ENCODE measurements at places on chromosomes 7 and 10.

- no peak for DNase-seq
Observed at GRCh38 chr10:79247373-79248137, 99.7 kb upstream of the PPIF start.

GRCh38 chr10:43287056-43288007 lies 20.5 kb upstream of the RASGEF1A start:
- DNase-seq = peak; percentile 16

GRCh38 chr7:36999626-37000485 lies 275.6 kb upstream of the AOAH start:
- DNase-seq = no peak

DNA sequence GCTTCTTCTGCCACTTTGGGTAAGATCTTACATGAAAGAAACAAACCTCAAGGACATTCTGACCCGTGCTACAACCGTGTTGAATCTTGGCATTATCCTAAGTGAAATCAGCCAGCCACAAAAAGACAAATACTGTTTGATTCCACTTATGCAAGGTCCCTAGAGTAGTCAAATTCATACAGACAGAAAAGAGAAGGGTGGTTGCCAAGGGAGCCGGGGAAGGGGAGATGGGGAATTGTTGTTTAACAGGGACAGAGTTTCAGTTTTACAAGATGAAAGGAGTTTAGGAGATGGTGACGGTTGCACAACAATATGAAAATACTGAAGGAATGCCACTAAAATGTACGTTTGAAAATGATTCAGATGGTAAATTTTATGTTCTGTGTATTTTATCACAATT lies 12.2 kb upstream of the CLEC2L start:
- no peak for DNase-seq

GRCh38 chr7:93757426-93757825 lies 133.1 kb downstream of the TFPI2 start:
- no peak for DNase-seq

GRCh38 chr7:100411101-100411500 lies 17.4 kb downstream of the ZCWPW1 start:
- no peak for DNase-seq

- DNase-seq = no peak
Observed at GRCh38 chr10:13221572-13221971, 12.6 kb downstream of the UCMA start.

- DNase-seq = no peak
Observed at GRCh38 chr10:130982802-130983201, 328.7 kb downstream of the TCERG1L start.

DNA sequence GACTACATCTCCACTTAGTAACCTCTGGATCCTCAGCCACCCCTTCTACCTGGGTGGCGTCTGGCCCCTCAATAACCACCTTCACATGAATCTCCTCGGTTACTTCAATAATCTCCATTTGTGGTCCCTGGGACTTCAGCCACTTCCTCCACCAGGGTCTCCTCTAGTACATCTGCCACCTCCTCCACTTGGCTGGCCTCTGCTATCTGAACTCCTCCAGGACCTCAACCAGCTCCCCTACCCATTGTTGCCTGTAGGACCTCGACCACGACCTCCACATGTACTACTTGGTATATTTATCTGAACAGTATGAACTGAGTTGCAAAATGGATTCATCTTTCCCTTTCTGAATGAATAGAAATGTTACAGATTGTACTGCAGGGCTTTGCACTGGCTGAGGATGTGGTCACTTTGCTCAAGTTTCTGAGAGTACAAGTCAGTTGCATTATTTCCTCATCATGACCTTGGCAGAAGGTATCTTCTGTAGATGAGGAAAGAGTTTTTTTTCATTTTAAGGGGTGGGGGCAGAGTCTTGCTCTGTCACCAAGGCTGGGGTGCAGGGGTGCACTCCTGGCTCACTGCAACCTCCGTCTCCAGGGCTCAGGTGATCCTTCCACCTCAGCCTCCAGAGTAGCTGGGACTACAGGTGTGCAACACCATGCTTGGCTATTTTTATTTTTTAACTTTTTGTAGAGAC lies 36.0 kb downstream of the MAT1A start:
- no peak for DNase-seq

- no peak for DNase-seq
Observed at GRCh38 chr10:132187430-132188138, 836 bp downstream of the DPYSL4 start.

GRCh38 chr7:67313213-67313612 lies 316.6 kb downstream of the TYW1 start:
- DNase-seq = no peak

DNA sequence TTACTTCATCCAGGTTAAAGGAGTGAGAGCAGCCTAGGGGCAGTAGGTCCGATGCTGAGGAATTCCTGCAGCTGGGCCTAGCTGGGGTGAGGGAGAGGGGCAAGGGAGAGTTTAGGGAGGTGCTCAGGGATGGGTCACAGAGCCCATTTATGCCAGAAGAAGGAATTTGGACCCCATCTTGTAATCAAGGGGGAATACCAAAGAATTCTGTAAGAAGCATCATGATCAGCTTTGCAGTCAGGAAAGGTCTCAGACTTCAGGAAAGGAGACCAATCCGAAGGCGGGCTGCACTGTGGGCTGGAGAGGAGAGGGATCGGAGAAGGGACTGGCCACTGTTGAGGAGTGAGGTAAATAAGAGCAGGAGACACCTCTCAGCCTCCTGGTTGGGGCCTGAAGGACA lies 566.6 kb upstream of the MGMT start:
- DNase-seq = no peak

DNA sequence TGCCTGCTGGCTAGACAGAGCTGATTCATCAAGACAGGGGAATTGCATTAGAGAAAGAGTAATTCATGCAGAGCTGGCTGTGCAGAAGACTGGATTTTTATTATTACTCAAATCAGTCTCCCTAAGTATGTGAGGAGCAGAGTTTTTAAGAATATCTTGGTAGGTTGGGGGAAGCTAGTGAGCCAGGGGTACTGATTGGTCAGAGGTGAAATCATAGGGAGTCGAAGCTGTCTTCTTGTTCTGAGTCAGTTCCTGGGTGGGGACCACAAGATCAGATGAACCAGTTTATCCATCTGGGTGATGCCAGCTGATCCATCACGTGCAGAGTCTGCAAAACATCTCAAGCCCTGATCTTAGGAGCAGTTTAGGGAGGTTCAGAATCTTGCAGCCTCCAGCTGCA lies 39.8 kb downstream of the FOXI2 start:
- no peak for DNase-seq

- peak; percentile 3 for DNase-seq
Observed at GRCh38 chr7:128530855-128531104, 54.2 kb downstream of the METTL2B start.

DNA sequence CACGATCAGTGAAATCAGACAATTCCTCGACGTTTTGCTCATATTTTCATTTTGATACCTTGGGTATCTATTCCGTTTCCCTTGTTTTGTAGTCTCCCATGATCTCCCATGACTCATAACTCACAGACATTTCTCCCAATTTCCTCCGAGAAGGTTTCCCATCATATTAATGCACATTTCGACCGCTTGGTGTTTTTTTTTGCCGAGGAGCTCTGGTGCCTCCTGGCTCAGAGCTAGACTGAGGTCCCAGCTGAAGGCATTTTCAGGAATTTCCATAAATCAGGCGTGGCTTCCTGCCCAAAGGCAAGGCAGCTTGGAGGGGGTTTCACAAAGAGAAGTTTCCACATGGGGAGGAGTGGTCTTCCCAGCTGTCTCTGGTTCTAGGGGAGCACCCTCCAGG lies 148.2 kb upstream of the TNS3 start:
- DNase-seq = no peak

GRCh38 chr7:47709451-47709850 lies 127.5 kb upstream of the TNS3 start:
- no peak for DNase-seq

DNA sequence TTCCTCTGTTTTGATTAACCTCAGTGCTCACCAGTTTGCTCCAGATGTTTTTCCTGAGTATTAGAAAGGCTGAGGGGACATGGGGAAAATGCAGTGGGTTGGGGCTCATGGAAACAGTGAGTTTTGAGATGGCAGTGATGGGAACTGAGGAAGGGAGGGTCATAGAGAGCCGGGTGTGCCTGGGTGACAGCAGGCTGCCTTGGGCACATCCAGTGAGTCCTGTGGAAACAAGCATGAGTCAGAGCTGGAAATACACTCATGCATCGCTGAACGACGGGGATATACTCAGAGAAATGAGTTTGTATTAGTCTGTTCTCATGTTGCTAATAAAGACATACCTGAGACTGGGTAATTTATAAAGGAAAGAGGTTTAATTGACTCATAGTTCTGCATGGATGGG lies 202.2 kb downstream of the TMEM178B start:
- no peak for DNase-seq

DNA sequence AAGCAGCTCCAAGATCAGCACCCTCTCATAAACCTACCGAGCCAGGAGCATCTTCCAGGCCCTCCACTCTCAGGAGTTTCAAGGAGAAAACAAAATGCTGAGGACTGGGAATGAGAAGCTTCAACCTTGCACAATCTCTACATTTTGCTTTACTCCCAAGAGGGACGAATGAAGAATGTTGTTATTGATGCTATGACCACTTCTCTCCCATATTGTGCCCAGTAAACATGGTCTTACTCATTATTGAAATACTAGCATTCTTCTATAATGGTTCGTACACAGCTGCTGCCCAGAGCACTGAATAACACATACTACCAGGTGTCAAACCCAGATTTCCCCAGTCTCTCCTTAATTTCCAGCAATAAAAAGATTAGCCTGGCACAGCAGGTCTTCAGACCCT lies 63.4 kb upstream of the BET1 start:
- no peak for DNase-seq

DNA sequence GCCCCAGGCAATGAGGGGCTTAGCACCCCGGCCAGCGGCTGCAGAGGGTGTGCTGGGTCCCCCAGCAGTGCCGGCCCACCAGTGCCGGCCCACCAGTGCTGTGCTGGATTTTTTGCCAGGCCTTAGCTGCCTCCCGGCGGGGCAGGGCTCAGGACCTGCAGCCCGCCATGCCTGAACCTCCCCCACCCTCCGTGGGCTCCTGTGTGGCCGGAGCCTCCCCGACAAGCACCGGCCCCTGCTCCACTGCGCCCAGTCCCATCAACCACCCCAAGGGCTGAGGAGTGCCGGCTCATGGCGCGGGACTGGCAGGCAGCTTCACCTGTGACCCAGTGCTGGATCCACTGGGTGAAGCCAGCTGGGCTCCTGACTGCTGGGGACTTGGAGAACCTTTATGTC lies 3.5 kb upstream of the ACSL5 start:
- DNase-seq = no peak

DNA sequence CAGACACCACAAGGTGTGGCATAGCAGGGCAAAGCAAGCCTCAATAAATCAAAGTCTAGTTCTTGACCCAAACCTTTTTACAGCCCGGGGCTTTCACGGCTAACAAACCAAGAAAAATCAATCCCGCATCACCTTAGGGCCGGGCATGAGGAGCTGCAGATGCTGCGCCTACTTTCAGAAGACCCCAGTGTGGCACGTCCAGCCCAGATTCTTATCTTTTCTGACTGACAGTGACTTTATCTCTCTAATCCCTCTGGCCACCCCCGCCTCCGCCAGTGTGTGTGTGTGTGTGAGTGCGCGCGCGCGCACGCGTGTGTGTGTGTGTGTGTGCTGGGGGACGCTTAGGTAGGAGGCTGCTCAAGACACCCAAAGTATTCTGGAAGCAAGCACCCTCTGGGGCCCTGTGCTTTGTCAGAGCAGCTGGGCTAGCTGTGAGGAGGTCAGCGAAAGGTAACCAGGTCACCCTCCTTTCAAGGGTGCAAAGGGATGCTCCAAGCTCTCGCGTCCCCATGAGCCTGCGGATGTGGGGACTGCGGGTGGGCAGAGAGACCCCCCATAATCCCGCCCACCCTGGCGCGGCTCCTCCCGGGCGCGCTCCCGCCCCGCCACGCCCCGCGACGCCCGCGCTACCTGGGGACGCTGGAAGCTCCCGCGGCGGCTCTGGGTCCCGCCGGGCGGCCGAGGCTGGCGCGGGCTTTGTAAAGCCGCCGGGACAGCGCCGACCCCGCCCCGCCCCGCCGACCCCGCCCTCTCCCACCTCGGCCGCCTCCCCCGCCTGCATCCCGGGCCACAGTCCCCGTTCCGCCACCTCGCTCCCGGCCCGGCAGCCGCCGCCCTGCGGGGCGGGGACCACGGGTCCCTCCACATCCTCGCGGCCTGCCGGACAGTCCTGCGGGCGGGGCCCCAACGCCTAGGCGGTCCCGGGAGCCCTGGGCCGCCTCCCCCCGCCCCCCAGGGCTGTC lies 57.1 kb upstream of the RHOBTB1 start:
- no peak for DNase-seq

GRCh38 chr10:121232494-121232893 lies 365.8 kb downstream of the FGFR2 start:
- no peak for DNase-seq

- DNase-seq = no peak
Observed at GRCh38 chr7:67729771-67730170, 733.1 kb downstream of the TYW1 start.

- no peak for DNase-seq
Observed at GRCh38 chr10:119543814-119544642, 1.5 kb upstream of the RGS10 start.

GRCh38 chr7:139830292-139830691 lies 1.2 kb downstream of the TBXAS1 start:
- no peak for DNase-seq

DNA sequence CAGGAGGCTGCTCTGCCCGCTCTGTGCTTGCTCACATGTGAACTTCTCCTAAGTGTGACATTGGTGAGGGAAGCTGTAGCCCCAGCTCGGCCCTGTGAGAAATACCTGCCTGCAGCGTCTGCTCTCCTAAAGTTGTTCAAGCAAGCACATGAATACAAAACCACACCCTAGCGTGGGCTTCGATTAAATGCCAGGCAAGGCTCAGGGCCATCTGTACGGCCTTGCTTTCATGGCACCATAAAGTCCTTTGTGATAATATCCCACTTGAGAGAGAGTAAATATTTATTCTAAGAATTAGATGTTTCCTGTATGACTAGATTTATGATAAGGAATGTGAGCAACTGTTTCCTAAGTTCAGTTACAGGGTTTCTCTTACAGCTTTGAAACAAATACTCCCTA lies 262.8 kb upstream of the KLF14 start:
- no peak for DNase-seq

DNA sequence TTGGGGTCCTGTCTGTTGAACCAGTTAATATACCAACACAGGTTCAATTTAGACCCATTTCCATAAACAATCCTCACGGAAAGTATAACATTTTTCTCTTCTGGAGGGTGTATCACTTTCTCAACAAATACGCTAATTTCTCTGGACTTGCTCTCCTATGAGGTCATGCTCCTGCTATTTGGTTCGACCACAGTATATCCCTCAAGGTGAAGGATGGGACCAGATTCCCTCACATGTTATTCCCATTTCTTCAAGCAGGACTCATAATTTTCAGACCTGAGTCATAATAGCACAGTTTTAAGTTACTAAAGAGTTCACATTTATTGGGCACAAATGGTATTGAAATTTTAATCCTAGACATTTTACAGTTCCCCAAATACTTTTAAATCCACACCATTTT lies 57.2 kb downstream of the ADAM12 start:
- no peak for DNase-seq

GRCh38 chr7:93374345-93374940 lies 142.3 kb downstream of the VPS50 start:
- no peak for DNase-seq

GRCh38 chr7:4799508-4800268 lies 24.3 kb downstream of the AP5Z1 start:
- no peak for DNase-seq

Data from stimulated activated CD8-positive, alpha-beta memory T cell treated with anti-CD3 and anti-CD28 coated beads, Interleukin-15, amount 100 ng/mL, for 1 hour (primary cell).